ENCODE measurements at places on chromosomes 2 and 18.

GRCh38 chr2:163741435-163741834 is 5.6 kb upstream of the FIGN start:
- no peak for DNase-seq

GRCh38 chr2:177633910-177634294 is 241.3 kb downstream of the AGPS start:
- no peak for DNase-seq

DNA sequence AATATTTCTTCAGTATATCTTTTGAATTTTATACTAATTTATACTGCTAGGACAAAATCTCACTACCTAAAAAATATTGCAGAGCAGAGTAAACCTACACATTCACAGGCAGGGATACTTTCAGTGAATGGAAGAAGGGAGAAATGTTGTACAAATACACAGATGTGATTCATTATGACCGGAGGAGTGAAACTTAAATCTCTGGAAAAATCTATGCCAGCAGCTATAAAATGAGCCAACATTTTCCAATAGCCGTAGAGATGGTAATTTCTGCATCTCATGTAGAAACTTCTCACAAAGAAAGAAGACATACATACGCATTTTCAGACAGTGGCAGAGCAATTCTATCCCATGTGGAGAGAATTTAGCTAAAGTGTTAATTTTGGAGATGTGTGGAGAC is 54.8 kb downstream of the KCNS3 start:
- DNase-seq, result no peak

GRCh38 chr18:33051407-33051806 is 278.6 kb upstream of the KLHL14 start:
- no peak for DNase-seq

- no peak for DNase-seq
Measured at GRCh38 chr18:58402951-58403702, 225.8 kb downstream of the ALPK2 start.

DNA sequence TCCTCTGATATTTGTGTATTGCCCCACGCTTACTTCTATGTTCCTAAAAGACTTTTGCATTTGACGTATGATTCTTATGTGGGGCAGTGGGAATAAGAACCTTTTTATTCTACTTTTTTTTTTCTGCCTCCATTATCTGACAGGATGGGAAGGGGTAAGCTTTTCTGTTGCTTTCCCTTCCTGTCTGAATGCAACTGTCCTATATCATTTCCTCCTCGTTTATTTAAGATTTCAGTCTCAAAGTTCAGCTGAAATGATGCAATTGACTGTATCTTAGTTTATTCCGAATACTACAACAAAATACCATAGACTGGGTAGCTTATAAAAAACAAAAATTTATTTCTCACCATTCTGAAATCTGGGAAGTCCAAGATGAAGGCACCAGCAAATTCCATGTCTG is 24.1 kb upstream of the HNMT start:
- DNase-seq, result no peak

DNA sequence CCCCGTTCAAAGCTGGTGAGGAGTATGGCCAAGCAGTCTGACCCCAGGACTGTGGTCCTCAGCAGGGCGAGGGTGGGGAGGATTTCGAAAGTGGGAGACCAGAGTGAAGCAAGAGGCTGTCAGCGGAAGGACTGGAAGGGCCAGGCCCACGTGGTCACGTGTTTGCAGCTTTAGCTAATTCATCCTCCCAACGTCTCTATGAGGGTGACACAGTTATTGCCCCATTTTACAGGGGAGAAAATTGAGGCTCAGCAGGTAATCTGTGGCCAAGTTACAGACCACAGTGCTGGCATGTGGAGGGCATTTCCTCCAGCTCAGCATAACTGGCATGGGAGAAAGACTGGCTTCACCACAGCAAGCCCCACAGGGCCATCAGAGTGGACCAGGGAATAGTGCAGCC is 45.4 kb upstream of the LTBP1 start:
- no peak for DNase-seq
